Hematopoietic multipotent progenitor cell treated with erythropoietin and hydrocortisone succinate and interleukin-3 and kit ligand, for 8 days (in vitro differentiated cells): ENCODE measurements at places on chromosomes 1 and 21.

DNA sequence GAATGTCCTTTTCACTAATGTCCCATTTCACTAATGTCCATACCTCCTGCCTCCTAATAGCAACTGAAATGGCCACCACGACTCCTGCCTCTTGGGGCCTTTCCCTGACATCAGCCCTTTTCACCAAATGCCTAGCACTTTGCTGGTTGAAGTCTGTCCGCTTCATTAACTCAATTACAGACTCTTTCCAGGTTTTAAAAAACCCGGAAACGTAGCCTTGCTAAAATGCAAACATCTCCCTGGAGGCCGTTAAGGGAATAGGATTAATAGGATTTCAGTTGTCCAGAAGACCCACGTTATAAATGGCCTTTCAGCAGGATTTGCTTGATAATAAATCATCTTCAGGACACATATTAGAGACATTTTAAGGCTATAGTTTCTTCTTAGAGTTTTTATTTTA is 25.7 kb upstream of the ERO1B start:
- no peak for DNase-seq

GRCh38 chr1:202046748-202047708 is 36.6 kb downstream of the ELF3 start:
- no peak for DNase-seq

DNA sequence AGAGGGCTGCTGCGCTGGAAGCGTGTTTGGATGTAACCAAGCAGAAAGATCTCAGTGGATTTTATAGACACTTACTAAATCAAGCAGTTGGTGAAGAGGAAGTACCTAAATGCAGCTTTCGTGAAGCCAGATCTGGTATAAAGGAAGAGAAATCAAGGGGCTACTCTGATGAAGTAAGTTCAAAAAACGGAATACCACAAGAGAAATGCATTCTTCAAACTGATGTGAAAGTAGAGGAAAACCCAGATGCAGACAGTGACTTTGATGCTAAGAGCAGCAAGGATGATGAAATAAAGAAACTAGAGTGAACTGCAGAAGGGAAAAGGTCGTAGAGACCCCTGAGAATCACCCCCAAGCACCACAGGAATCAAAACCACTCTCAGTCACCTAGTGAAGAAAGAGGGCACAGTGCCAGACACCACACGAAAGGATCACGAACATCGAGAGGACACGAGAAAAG is 40.8 kb upstream of the NEXN start:
- no peak for DNase-seq

GRCh38 chr1:246281639-246282038 is 225.4 kb downstream of the SMYD3 start:
- no peak for DNase-seq

- DNase-seq = no peak
Observed at GRCh38 chr1:67674260-67675011, 10.6 kb upstream of the GADD45A start.

DNA sequence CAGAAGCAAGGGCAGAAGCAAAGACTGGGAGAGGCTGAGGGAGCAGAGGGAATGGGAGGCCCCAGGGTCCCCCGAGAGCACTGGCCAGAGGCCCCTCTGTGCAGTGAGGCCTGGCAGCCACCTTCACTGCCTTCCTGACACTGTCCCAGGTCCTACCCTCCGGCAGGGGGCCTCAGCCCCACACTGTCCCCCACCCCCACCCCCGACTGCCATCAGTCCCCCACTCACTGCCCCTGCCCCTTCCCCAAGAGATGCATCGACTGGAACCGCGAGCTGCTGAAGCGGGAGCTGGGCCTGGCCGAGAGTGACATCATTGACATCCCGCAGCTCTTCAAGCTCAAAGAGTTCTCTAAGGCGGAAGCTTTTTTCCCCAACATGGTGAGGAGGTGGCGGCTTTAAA is 13.0 kb upstream of the PADI6 start:
- DNase-seq = no peak

GRCh38 chr1:216788671-216789070 is 65.4 kb upstream of the ESRRG start:
- no peak for DNase-seq

GRCh38 chr1:228182296-228183030 is 16.9 kb downstream of the IBA57 start:
- no peak for DNase-seq

GRCh38 chr1:181128592-181129497 is 40.3 kb downstream of the IER5 start:
- DNase-seq = no peak

- DNase-seq = no peak
Observed at GRCh38 chr1:4119516-4120220, 219.6 kb upstream of the C1orf174 start.

DNA sequence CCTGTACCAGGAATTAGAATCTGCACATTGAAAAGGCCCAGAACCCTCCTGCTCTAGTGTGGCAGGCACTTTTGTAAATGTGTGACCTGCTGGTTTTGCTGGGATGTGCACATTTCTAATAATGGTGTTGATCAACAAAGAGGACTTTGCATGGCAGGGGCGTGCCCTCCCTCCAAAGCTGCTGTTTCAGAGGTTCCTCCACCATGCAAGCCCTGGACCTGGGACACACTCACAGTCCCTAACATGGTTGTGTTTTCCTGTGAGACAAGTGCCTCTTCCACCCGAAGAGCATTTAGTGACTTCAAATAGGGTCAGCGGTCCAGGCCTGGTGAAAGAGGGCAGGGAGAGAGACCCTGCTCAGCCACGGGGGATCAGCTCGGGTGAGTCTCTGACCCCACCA is 28.1 kb downstream of the TENT5C start:
- DNase-seq = no peak

GRCh38 chr1:8660411-8660828 is 157.0 kb downstream of the RERE start:
- DNase-seq = peak; percentile 19

DNA sequence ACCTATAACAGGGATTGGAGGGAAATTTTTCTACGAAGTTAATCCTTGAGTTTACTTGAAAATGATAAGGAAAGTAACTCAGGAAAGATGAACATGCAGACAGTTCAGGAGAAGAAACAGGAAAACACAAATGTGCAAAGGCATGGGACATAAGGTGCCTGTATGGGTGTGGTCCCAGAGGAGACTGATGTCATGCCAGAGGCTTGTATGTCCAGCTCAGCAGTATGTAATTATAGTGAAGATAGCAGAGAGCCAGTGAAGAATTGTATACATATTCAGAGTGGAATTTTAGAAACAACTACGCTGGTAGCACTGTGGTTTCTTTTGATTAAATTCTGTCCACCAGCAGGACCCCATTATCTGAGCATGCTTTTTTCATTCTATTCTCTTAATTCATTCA is 179.5 kb downstream of the LRRC7 start:
- no peak for DNase-seq

DNA sequence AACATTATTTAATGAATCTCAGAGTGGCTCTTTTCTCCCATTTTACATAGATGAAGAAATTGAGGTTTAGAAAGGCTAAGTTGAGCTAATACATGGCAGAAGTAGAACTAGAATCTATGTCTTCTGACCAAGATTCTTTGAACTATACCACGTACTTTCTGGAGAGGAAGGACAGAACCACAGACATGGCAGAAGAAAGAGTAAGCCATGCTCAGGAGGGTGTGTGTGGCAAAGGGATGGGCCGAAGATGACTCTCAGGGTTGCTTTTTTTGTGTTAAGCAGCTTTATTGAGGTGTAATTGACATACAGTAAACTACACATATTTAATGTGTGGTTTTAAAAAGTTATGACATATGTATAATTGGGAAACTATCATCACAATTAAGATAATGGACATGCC is 69.5 kb downstream of the PEX14 start:
- DNase-seq = no peak

DNA sequence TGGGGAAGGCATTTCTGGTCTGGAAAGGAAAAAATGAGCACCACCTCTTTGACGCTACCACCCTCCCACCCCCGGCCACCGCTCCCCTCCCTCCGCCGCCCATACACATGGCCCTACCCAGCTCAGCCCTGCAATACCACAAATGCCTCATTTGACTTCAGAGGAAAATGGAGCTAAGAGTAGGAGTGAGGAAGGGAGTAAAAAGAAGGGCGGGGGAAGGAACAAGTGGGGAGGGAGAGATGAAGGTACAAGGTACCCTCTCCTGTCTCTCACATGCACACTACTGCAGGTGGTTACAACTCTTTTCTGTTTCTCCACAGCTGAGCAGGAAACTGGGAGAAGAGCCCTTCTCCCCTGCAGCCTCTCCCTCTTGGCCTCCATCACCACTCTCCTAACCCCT is 7.1 kb downstream of the SYT2 start:
- DNase-seq = no peak

- DNase-seq = no peak
Observed at GRCh38 chr21:45285266-45285931, 2.3 kb downstream of the POFUT2 start.

- no peak for DNase-seq
Observed at GRCh38 chr1:192252776-192253175, 64.0 kb upstream of the RGS21 start.

- no peak for DNase-seq
Observed at GRCh38 chr1:212471891-212472675, 39.4 kb downstream of the NENF start.

DNA sequence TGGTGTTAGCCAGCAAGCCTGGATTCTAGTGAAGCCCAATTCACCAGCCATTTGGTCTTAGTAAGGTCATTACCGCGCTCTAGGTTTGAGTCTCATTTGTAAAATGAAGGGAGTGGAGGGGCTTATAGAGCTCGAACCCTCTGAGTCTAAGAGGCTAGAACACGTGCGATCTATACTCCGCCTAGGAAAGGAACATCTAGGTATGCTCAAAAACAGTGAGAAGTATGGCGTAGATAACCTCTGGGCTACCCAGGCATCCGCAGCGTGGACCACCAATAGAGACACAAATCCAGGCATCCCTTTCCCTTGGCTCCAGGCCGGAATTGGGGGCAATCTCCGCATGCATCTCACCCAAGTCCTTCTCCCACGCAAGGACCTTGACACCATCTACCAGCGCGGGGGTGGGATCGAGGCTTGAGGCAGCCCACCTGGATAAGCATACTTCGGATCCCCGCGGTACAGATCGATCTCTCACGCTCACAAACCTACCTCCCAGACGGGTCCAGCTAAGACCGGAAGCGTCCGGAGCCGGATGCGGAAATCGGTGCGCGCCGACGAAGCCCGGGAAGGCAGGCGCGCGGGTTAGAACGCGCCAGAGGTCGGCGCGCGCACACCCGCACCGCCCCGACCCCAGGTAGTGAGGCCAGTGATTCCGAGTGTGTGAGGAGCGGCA is at the start of gene METTL25B:
METTL25B (plus strand) TSS at position 544 of the 673 bp plus-strand sequence. CDS start 636 bp downstream, outside the sequence.
- DNase-seq = peak; percentile 88

GRCh38 chr1:59361766-59362165 is 64.9 kb downstream of the FGGY start:
- DNase-seq = no peak

DNA sequence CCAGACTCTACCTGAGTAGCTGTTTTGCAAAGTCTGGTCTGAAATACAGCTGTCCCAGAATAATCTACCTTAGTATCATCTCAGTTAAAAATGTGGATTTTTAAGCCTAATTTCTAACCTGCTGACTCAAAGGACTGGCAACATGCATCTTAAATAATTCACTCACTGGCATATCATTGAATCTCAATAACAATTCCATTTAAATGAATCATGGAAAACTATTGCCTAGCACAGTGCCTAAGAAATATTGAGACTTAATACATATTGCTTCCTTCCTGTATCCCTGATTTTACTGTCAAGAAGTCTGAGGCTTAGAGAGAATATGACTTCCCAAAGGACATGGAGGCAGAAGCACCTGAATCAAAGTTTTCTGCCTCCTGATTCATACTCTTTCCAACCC is 3.1 kb downstream of the CCDC190 start:
- no peak for DNase-seq

GRCh38 chr1:53070621-53071020 is 8.6 kb downstream of the PODN start:
- DNase-seq = no peak

DNA sequence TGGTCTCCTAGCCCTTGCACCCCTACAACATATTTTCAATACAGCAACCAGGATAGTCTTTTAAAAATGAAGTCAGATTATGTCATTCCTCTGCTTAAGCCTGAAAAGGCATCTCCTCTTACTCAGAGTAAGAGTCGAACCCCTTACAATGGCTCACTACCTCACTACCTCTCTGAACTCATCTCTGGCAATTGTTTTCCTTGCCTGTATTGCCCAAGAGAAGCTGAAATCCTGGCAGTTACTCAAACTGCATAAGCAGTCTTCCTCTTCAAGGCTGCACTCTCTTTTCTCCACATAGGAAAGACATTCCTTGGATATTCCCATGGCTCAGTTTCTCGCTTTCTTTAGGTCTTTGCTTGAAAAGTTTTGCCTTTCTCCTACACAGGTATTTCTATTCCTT is 22.7 kb downstream of the CLDN8 start:
- DNase-seq = no peak

GRCh38 chr1:154818911-154819310 is 51.2 kb downstream of the KCNN3 start:
- DNase-seq = no peak

GRCh38 chr1:45667321-45668111 is 18.8 kb downstream of the GPBP1L1 start:
- no peak for DNase-seq

- DNase-seq = no peak
Observed at GRCh38 chr1:39297551-39297950, 93.1 kb downstream of the MACF1 start.

DNA sequence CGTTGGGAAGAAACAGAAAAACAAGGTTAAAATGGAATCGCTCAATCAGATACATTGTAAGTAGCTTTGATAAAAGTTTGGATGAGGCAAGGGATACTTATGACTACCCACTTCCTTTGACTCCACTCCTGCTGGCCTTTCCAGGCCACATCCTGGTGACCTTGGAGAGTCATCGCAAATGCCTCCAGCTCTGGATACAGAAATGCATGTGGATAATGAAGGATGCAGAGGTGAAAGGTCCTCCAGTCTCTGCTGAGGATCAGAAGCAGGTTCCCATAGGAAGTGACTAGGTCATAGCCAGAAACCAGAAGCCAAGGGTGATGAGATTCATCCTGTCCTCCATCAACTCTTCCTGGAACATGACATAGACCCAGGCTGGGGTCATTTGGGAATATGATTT is 6.2 kb upstream of the CAMK1G start:
- no peak for DNase-seq

DNA sequence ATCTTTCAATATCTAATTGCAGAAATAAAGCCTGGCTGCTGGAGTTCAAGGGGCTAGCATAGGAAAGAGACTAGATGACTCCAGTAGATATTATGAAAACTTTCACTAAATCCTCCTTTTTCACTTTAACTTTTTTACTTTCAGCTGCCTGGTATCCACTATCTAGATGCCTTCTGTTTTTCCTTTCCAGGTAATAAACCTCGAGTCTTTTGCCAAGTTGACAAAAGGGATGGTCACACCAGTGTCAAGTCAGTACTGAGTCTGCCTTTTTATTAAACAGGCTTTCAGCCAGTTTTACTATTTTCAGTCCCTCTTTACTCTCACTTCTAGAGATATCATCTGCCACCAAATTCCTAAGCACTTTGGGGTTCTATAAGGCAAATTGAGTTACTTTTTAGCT is 195.6 kb downstream of the FGGY start:
- no peak for DNase-seq

DNA sequence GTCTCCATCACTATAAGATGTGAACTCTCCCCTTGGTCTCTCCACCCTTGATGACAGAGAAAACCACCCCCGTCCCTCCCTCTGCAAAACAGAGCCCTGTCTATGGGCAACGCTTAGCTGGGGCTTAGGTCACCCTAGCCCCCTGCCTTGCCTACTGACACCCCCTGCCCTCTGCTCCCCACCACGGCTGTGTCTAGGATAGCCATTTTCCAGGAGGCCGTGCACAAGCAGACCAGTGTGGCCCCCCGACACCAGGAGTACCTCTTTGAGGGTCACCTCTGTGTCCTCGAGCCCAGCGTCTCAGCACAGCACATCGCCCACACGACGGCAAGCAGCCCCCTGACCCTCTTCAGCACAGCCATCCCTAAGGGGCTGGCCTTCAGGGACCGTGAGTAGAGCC is 8.5 kb downstream of the IKBKE start:
- no peak for DNase-seq
